ENCODE measurements at places on chromosomes 11 and 22.

DNA sequence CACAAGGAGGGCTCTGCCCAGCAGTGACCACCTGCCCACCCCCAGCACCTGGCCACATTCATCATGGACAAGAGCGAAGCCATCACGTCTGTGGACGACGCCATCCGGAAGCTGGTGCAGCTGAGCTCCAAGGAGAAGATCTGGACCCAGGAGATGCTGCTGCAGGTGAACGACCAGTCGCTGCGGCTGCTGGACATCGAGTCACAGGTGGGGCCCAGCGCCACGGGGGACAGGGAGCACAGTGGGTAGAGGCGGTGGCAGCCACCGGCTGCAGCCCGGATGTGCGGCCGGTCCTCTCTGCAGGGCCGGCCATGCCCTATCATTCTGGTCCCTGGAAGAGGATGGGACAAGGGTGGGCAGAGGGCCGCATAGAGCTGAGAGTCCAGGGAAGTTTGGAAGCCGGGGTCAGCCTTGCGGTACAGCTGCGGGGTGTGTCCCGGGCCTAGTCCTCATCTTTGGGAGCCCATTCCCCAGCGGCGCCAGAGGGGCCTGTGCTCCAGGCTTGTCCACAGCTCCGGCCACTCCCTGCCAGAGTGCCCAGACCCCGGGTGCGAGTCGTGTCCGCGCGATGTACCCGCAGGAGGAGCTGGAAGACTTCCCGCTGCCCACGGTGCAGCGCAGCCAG, 14.1 kb downstream of the EPS8L2 start:
- DNase-seq = no peak

DNA sequence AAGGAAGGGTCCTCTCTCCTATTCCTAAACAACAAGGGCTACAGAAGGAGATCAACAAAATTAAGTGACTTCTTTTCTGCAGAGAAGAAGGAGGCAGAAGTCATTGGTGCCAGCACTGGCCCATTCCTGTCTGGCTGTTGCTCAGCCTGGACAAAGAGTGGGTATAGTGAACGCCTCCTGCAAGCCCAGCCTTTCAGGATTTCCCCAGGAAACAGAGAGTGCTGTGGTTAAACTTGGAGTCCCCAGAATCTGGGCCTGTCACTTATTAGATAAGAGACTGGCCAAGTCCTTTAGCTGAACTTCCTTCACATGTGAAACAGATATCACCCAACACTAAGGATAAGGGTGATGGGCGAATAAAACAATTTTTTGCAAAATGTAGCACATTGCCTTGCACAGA, 10.9 kb downstream of the TST start:
- DNase-seq = no peak

GRCh38 chr11:94241896-94242295, 62.5 kb upstream of the IZUMO1R start:
- DNase-seq = no peak

DNA sequence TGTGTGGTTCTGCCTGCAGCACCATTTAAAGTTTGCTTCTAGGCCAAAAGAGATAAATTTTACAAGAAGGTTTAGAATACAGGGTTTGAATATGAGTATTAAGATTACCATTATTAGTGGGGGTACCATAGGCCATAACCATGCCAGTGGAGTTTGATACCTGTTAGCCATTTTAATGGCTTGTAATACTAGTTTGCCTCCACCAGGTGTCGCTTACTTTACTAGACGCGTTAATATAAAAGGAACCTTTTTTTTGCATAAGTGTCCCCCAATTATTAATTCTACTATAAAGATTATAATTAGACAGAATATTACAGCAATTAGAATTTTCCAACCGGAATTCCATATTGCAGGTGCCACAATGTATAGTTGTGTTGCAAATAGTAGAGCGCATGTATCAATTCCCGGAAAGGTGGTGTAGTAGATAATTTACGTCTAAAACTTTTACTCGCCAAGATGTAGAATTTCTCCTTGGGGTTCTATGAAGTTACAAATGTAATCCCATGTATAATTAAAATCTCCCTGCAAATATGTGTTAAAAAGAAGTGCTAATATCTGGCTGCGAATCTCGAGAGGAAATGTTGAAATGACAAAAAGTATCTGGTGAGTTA, 16.1 kb downstream of the MS4A6E start:
- no peak for DNase-seq

- no peak for DNase-seq
Measured at GRCh38 chr11:79139900-79140299, 300.9 kb downstream of the TENM4 start.

GRCh38 chr11:46537537-46538295, 56.1 kb downstream of the AMBRA1 start:
- peak; percentile 59 for DNase-seq

- no peak for DNase-seq
Measured at GRCh38 chr11:115226556-115226955, 277.7 kb downstream of the CADM1 start.

DNA sequence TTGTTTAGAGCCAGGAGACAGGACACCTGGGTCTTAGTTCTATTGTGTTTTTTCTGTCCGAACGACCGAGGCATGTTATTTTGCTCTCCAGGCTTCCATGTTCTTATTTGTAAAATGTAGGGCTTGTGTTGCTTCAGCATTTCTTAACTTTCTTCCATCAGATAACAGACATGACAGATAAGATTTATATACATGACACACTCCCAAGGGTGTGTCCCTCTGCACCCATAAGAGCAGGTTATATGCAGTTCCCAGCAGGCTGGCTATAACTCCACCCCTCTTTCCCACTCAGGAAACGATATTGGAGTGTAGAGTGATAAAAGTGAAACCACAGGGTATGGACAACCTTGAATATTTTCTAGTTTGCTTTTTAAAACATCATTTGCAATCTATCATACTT, 65.8 kb downstream of the APIP start:
- DNase-seq = no peak

- DNase-seq = no peak
Measured at GRCh38 chr22:50014655-50015401, 2.3 kb upstream of the IL17REL start.

- DNase-seq = no peak
Measured at GRCh38 chr11:118592616-118593367, 14.6 kb upstream of the PHLDB1 start.

- DNase-seq = no peak
Measured at GRCh38 chr11:87194985-87195820, 157.5 kb downstream of the TMEM135 start.

GRCh38 chr22:17258788-17259148, 39.5 kb upstream of the ADA2 start:
- no peak for DNase-seq

- DNase-seq = no peak
Measured at GRCh38 chr11:118565051-118565450, 680 bp downstream of the IFT46 start.

DNA sequence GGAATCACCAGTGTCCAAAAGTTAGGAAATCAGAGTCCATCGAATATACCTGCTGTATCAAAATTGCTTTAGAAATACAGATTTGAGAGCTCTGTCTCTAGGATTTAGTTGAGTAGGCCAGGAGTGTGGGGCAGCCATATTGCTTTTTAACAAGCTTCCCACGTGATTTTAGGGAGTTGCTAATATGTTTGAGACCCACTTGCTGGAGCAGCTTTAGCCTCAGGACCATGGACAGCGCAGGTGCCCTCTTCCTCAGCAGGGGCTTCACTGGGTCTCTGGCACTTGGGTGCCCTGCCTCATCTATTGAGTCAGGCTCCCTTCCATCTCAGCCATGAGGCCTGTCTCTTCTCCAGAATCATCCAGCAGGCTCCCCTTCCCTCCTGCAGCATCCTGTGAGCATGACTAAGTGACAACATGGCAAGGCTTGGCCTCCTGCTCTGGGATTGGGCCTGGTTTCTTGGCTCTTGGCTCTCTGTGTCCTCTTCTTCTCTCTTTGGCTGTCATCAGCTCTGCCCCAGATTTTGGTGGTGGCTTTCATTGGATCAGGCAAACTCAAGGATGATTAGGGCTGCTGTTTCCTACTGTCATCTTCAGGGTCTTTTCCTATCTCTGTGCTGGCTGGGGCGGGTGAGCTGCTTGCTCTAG, 70.0 kb downstream of the SGSM1 start:
- no peak for DNase-seq

DNA sequence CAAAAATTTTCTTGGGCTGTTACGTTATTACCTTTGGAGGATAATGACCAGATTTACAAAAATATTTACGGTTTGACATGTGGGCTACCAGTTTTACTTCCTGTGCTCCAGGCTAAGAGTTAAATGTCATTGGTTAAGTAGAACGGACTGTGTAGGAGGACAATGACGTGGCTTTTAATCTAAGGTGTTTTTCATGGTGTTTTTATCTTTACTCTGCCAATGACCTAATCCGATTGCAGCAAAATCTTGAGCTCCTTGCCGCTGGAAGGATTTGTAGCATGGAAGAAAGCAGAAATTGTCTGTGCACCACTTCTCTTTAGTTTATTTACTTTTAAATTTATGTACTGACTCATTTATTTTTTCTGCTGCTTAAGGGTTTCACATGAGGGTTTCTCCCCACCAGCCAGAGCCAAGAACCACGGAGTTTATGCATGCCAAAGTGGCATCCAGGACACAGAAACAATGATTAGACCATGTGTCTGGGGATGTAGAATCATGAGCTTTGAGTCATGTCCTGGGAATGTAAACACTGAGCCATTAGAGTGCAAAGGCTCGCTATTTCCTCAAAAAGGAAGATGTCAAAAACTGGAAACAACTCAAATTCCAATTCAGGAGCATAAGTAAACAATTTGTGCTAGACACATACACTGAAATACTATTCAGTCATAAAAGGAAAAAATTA, 1.9 kb upstream of the CARD16 start:
- no peak for DNase-seq

- peak; percentile 72 for DNase-seq
Measured at GRCh38 chr11:14414470-14415461, 55.8 kb upstream of the RRAS2 start.

- no peak for DNase-seq
Measured at GRCh38 chr11:10908215-10908951, 50.5 kb upstream of the ZBED5 start.

GRCh38 chr11:134604886-134605285, 192.8 kb upstream of the B3GAT1 start:
- no peak for DNase-seq

DNA sequence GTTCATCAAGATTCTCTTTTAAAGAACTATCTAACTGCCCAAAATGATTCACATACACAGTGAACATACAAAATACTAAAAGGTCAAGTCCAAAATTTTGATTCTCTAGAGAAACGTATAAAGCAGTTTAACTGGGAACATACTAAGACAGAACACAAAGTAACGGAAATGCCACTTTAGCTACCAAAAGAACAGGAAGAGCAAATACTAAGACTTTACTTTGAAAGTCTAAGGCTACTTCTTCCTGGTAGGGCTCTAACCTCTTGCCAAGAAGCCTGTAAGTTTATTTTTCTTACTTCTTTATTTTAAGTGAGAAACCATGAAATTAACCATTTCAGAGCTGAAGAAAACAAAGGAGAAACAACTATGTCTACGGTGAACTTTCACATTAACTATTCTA, 6.2 kb downstream of the PICALM start:
- DNase-seq = no peak

DNA sequence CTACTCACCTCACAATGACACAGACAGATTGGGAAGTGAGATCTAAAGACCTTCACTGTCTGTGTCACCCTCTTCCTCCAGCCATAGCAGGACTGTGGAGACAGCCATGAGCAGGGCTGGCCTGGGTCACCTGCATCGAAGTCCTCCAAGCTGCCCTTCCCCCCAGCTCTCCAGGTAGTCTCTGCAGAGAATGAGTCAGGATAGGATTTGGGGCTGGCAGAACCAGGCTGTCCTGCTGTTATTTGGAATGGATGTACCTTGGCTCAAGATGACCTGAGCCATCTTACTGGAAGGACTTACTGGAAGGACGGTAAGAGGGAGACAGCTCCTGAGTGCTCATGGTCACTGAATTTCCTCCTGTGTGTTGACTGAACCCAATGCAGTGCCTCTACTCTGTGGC, 29.2 kb downstream of the GGTLC2 start:
- DNase-seq = no peak

DNA sequence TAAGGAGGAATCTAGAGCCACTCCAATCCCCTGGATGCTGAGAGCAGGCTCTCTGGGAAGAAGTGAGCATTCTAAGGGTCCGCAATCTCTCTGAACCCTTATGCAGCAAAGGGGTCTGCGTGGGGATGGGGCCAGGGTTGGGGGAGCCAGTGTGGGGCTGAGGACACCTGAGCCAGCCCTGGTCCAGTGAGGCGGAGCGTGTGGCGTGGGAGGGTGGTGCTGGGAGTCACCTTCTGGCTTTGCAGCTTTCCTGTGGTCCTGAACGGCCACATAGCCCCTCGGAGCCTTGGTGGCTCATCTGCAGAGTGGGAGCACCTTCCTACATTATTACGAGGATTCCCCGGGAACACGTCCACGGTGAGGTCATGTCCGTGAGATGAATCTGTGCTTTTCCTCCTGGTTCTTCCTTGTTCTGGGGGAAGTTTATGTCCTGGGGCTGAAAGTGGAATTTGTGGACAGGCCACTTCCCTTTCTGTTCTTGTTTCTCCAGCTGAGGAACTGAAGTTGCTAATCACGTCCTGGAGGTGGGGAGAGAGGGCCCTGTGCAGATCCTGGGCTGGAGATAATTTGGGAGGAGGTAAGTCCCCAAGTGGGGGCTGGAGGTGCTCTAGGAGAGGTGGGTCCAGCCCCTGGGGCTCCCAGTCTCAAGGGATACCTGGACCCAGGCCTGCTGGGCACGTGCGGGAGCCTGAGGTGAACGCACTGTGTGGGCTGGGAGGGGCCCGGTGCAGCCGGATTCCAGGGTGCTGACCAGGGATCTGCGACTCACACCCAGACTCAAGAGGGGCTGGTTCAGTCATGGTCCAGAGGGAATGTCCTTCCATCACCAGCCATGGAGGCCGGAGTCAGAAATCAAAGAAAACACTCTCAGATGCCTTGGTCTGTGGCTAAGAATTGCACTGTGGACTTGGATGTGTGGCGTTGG, 6.1 kb downstream of the MRGPRE start:
- DNase-seq = no peak

GRCh38 chr11:67577951-67578350, 5.7 kb upstream of the GSTP1 start:
- DNase-seq = no peak

DNA sequence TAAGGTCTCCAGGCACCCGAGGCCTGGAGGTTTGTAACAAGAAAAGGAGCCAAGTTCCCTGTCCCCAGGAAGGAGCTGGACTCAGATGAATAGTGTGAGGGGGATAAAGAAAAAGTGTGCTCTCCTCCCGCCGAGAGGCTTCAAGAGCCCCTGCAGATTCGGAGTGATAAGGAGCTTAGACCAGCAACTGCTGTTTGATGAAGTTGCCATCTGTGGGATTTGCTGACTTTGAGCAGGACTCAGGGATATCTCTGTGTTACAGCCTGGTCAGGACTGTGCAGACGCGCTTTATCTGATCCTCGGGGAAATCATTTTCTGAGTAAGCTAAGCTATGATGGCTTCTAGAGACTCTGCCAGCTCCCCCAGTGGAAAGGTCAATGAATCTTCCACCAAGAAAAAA, 1017.0 kb downstream of the TBC1D22A start:
- DNase-seq = no peak

DNA sequence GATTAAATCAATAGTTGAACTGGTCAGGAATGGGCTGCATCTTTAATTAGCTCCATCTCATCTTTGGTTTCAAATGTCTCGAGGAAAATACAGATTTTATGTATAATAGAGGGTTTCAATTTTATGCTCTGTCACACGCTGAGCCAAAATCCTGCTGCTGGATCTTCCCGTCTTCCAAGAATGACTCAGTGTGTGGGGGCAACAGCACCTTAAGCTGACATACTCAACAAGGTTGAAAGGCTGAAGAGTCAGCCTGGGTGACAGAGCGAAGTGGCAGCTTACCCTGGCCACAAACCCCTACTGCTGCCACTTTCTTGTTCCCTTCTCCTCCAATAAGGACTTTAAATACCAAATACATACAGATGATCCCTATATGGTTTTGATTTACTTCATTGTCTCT, 9.0 kb upstream of the PCF11 start:
- no peak for DNase-seq

GRCh38 chr11:36356201-36356600, 60.1 kb downstream of the PRR5L start:
- no peak for DNase-seq
